ENCODE measurements at places on chromosomes 7 and 10.

DNA sequence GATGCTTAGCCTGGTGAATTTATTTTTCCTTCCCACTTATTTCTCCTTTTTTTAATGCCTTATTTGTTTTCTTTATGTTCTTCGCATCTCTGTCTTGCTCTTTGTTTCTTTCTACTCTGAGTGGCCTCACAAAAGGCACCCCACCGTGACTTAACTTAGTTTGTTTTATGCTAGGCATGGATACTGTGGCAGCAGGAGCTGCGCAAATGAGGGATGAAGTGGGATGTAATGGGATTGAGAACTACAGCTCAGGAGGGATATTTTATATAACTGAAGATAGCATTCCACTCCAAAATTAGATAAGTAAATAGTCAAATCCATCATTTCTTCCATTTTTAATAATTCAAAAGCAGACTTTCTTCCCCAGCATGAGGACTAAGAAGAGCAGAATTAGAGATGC, 1.7 kb upstream of the CACNA2D1 start:
- no peak for DNase-seq

- DNase-seq: peak; percentile 49
These were observed 24.1 kb downstream of the ANTXRL start for GRCh38 chr10:46310851-46311250.

DNA sequence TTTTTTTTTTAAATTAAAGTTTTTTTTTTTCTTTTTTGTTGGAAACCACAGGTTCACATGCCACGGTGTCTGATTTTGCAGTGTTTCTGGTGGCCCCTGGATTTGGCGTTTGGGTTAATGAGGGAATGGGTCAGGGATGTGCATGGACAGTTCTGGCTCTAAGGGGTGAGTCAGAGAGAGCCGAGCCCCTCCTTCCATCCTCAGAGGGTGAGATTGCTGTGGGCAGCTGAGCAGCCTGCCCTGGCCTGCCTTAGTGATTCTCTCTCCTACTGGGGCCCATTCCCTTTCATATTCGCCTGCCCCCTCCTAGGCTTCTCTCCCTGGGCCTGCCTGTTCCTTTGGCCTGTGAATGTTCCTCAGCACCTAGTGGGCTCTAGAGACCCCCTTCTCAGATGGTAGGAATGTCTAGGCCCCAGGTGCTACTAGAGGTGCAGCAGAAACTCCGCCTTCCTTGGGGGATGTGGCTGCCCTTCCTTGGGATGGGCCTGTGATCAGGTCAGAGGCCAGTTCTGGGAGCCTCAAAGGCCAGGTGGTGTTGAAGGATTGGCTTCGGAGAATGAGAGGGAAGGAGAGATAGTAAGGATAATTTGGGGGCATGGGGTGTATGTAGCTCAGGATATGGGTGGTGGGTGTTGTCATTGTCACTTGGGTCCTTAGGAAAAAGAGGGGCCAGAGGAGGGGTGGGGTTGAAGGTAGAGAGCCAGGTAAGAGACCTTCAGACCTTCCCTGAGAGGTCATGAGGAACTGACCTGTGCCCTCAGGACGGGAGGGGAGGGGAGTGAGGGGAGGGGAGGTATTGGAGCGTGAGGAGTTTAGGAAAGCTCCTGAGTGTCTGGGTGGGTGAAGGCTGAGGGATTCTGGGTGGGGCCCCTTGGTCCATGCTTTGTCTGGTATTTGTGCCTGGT, 19.8 kb downstream of the TSPAN14 start:
- DNase-seq: no peak

- no peak for DNase-seq
These were observed 13.1 kb upstream of the PDK4 start for GRCh38 chr7:95609277-95609971.

GRCh38 chr7:18459484-18460245, 35.9 kb upstream of the HDAC9 start:
- no peak for DNase-seq

DNA sequence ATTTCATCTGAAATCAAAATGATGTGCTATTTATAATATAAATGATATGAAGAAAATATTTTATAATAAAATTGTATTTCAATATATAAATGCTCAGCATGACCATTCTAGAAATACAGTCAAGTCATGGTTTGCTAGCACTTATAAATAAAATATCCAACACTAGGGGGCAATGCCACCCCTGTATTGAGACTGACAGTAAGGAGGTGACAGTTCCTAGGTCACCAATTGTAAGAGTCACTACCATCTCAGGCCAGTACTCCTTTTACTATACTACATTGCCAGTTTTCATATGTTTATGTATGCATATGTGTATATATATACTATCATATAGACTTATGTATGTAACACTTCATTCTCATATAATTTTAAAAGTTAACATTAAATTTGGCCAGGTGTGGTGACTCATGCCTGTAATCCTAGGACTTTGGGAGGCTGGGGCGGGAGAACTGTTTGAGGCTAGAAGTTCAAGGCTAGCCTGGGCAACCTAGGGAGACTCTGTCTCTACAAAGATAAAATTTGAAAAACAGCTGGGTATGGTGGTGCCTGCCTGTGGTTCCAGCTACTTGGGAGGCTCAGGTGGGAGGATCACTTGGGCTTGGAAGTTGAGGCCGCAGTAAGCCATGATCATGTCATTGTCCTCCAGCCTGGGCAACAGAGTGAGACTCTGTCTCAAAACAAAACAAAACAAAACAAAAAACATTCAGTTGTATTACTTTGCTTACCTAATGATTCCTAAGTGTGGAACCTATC, 2.4 kb upstream of the CNOT4 start:
- no peak for DNase-seq

DNA sequence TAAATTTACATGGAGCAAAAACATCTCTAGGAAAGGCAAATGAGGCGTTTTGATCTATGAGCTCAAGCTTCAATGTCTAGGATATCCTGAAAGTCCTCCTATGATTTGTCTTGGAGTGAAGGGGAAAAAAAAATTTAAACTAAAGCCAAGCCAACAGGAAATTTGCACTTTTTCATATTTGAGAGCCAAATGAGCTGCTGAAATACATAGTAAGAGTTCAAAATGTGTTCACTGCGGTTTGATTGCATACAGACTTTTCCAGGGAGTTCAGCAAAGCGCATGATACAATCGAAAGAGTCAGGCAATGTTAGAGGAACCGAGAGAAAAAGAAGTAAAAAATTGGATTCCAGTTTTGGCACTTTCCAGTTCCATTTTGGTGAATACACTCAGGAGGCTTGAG, 633.4 kb upstream of the MGMT start:
- DNase-seq: no peak

- DNase-seq: peak; percentile 56
These were observed 352.7 kb downstream of the FRMD4A start for GRCh38 chr10:13977861-13978532.

DNA sequence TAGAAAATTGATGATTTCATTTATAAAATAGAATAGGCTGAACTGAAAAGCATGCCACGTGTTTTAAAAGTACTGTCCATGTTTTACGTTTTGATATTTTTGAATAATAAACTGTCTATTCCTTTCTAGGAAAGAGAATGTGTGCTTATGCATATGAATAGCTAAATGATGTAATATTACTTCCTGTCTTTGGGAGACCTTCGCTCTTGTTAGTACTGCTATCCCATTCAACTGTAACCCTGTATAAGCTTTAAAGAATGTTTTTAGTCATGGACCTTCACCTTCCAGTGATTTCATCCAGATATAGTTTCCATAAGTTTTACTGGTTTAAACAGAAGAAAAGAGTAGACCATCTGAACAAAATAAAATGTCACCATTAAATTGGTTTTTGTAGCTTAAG, 274.4 kb upstream of the SEMA3A start:
- no peak for DNase-seq

GRCh38 chr7:8155836-8156235, 106.1 kb downstream of the ICA1 start:
- DNase-seq: no peak

GRCh38 chr7:29508608-29509007, 55.0 kb upstream of the PRR15 start:
- DNase-seq: no peak

- no peak for DNase-seq
These were observed 54.3 kb upstream of the PDGFA start for GRCh38 chr7:573933-574381.

DNA sequence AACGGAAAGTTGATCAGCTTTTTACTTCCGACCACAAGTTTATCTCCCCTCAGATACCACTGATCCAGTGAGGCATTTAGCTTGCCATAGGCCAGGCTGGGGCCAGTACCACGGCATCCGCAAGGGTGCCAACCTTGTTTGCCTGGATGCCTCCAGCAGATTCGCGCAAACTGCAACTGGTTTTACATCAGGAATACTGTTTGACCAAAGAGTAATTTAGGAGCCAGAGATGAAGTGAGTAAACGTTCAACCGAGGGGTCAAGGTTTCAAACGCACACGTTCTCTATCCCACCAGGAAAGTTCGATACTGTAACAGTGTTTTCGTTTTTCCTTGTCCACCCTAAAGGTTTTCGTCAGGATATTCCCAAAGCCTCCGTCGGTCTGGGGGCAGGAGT, 266 bp upstream of the MDFIC start:
- no peak for DNase-seq

- DNase-seq: no peak
These were observed 38.9 kb downstream of the ANKMY2 start for GRCh38 chr7:16606704-16607103.

DNA sequence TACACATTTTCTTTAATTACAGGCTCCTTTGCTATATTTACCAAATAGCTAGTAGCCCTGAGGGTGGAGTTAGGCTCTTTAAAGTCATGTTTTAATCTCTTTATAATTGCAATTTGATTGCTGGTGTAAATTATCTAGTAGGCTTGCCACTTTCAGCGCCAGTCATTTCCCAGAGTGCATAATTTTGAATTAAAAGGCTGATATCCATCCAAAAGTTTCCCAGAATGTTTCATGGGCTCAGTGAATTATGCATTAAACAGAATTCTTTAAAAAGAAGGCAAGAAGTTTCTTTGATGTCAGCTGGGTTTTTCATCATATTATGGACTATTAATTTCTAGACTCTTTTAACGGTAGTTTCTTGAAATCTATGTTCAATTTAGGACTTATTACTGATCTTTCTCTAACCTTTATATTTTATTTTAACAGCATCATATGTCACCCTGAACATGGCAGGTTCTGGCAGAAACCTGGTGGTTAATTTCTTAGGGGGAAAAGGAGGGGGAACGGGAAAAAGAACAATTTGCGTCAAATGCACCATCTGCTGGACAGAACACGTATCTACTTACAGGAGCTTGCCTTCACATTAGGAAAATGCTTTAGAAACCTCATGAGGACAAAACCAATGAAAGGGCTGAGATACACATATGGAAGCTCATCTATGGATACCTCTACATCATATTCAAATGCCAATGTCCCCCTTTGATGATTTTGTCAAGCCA, 171.1 kb downstream of the GRM3 start:
- no peak for DNase-seq

GRCh38 chr10:116737627-116738327, 4.6 kb downstream of the HSPA12A start:
- no peak for DNase-seq

GRCh38 chr7:12386313-12386740, 17.3 kb downstream of the VWDE start:
- no peak for DNase-seq

GRCh38 chr7:155543011-155543876, 3.1 kb downstream of the CNPY1 start:
- DNase-seq: no peak

DNA sequence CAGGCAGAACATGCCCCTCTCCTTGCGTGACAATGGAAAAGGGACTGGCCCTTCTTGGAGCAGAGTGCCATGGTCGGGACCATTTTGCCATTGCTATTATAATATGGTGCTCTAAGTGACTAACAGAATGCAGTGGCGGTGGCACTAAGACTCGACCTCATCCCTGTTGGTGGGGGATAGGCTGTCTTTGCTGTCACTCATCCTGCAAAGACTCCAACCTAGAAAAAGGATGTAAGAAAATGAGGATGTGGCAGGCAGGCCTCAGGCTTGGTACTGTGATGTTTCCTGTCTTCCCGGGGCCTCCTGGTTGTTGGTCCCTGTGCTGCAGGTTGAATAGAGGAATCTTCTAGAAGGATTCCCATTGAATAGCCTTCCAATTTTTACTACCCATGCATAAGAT, 18.6 kb downstream of the BLNK start:
- DNase-seq: no peak

GRCh38 chr7:134902058-134902457, 84.2 kb upstream of the AGBL3 start:
- DNase-seq: no peak

GRCh38 chr7:82443547-82444219, at the start of gene CACNA2D1:
TSS of gene CACNA2D1 (minus strand) at chr7:82443777.
- DNase-seq: peak; percentile 93

GRCh38 chr10:124711145-124711544, 33.0 kb downstream of the FAM53B start:
- no peak for DNase-seq

DNA sequence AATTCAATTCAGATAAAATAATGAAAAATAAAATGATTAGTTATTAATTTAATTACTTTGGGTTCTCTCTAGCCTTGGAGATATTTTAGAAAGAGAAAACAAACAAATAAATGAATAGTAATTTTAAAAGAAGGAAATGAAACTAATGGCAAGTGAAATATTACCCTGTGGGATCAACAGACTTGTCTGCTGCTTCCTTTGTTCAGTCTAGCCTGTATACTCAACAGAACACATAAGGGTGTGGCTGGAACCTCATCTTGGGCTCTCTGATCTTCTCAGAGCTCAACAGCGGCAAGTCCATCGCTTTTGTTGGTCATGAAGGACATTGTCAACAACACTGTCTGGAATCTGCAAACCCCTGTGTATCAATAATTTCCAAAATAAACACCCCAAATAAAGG, 904.9 kb downstream of the IPMK start:
- DNase-seq: no peak

DNA sequence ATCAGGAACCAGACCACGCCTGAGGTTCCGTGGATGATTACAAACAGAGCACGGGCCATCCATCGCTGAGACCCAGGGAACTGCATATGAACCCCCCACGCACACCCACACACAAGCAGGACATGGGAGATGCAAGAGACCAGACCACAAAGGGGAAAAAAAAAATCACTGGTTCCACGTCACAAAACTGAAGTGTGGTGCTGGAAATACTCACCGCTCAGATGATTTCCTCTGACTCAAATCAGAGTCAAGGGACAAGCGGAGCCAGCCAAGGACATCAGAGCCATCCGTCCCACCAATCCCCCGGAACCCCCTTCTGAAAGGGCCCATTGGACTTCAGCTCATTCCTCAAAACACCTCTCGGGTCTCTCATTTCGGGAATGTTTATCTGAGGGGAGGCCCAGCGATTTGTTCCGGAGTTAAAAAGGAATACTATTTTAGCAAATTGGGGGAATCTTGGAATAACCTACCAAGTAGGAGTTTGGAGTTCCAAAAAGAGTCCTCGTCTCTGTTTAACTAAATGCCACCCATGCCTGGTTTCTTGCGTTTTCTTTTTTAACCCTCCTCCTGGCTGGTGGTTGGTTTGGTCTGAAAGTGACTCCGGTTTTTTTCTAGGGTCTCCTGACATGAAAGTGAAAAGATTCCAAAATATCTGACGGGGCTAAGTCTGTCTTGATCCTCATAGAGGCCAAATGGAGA, 15.0 kb downstream of the SNX8 start:
- no peak for DNase-seq

Data from coronary artery (tissue), 2 donors.